ENCODE measurements at places on chromosomes 4 and X.
A peak's percentile ranks its signal among the peaks of the same experiment; 100 is the strongest.

- DNase-seq = no peak
Measured at GRCh38 chr4:77148078-77148477, 8.9 kb upstream of the CCNG2 start.

GRCh38 chr4:115850799-115851509 is 737.5 kb upstream of the NDST4 start:
- DNase-seq = no peak

- no peak for DNase-seq
Measured at GRCh38 chrX:47571896-47572295, 10.3 kb upstream of the TIMP1 start.

DNA sequence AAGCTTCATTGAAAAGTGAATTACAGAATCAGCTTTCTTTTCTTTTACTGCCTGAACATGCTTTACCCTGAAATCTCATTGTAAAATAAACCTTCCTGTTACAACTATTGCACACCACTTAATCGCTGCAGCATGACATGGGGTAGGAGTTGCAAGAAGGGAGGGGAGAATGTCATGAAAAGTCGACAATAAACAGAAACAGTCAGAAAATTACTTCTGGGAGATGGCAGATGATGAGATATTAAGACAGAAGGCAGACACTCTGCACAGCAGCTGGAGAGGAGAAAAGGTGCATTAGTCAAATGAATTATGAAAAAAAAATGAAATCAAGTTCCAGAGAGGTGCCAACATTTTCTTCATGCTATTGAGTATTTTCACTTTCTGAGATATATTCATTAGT is 287.7 kb downstream of the PCDH7 start:
- DNase-seq = no peak

DNA sequence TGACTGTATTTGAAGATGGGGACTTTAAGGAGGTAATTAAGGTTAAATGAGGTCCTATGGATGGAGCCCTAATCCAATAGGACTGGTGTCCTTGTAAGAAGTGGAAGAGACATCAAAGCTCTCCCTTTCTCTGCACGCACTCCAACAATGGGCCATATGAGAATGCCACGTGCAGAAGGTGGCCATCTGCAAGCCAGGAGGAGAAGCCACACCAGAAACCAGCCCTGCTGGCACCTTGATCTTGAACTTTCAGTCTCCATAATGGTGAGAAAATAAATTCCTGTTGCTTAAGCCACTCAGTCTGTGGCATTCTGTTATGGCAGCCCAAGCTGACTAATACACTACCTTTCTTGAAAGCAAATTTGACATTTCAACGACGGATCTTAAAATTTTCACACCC is 73.2 kb downstream of the SMARCA1 start:
- DNase-seq = no peak

- DNase-seq = no peak
Measured at GRCh38 chr4:98641906-98642668, 16.3 kb downstream of the TSPAN5 start.

DNA sequence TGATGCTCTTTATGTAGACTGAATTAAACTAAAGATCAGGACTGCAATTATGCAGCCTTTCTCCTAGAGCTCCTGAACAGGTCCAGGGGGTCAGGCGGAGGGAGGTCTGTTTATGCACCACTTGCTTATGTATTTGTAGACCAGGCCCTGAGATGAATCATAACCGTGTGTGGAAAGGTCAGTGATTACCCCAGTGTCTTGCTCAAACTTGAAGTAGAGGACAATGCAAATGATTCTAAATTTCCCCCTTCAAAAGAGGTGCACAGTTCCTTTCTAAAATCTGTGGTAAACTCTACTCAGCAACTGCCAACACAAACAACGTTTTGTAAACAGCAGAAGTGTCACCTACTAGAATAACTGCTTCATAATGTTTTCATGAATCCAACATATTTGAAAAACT is 13.0 kb upstream of the TBC1D9 start:
- no peak for DNase-seq

DNA sequence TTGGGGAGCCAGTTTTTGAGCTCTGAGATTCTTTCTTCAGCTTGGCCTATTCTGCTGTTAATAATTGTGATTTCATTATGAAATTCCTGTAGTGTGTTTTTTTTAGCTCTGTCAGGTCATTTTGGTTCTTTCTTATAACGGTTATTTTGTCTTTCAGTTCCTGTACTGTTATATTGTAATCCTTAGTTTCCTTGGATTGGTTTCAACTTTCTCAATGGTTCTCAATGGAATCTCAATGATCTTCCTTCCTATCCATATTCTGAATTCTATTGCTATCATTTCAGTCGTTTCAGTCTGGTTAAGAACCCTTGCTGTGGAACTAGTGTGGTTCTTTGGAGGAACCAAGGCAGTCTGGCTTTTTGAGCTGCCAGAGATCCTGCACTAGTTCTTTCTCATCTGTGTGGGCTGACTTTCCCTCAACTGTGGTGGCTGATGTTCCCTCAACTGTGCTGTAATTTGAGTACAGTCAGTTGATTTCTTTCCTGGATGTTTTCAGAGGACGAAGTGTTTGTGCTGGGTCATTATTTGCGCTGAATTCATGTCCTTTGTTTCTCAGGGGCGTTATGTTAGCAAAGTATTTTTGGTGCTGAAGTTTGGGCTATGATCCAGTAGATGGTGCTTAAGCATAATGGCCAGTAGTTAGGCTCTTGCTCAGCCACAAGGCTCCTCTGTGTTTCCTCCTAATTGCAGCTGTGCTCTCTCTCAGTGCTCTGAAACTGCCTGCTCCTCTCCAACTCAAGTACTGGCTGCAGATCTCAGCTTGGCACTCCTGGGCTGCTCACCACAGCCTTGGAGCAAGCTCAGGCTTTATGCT is 27.5 kb downstream of the ENPEP start:
- DNase-seq = no peak

GRCh38 chr4:185549095-185549639 is 13.9 kb upstream of the PDLIM3 start:
- no peak for DNase-seq

GRCh38 chr4:150896497-150896896 is 118.6 kb downstream of the LRBA start:
- no peak for DNase-seq

- DNase-seq = peak; percentile 2
Measured at GRCh38 chr4:122826553-122827257, at the start of gene FGF2. Gene FGF2, plus strand, starts transcription at chr4:122826831. Its CDS starts 344 bp downstream, at chr4:122827175.

GRCh38 chr4:24236532-24236931 is 346.7 kb upstream of the PPARGC1A start:
- no peak for DNase-seq

GRCh38 chrX:16868920-16869319 is 1.2 kb downstream of the RBBP7 start:
- no peak for DNase-seq

DNA sequence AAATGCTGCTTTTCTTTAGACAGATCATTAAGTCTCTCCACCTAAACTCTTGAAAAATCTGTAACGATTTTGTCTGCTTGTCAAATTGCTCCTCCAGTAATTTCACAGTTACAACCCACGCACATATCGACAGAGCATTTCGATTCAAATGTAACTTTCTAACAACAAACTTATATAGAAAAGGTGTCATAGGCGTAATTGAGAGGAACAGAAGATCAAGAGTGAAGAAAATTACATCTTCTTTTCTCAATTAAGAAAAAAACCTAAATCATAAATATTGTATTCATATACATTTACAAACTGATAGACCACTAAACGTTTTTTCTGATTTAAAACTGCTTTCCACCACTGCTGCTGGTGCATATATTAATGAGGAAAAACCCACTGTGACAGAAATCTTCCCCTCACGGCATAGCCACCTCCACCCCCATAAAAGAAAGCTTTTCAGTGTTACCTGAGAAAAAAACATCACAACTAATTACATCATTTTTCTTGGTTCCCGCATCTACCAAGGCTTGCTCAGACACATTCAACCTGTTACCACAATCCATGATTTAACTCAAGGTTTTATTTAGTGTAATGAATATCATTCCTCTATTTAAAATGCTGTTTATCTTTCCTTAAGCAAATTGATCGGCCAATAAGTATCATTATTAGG is 1.9 kb downstream of the GPM6A start:
- no peak for DNase-seq

- DNase-seq = no peak
Measured at GRCh38 chr4:122873146-122873545, 46.5 kb downstream of the FGF2 start.

- no peak for DNase-seq
Measured at GRCh38 chr4:22029803-22030202, 81.2 kb upstream of the KCNIP4 start.

GRCh38 chrX:104156630-104157529 is at the start of gene SLC25A53:
Gene SLC25A53, minus strand, starts transcription at chrX:104157009. Its CDS starts 51,752 bp downstream, at chrX:104105257.
- DNase-seq = peak; percentile 84

DNA sequence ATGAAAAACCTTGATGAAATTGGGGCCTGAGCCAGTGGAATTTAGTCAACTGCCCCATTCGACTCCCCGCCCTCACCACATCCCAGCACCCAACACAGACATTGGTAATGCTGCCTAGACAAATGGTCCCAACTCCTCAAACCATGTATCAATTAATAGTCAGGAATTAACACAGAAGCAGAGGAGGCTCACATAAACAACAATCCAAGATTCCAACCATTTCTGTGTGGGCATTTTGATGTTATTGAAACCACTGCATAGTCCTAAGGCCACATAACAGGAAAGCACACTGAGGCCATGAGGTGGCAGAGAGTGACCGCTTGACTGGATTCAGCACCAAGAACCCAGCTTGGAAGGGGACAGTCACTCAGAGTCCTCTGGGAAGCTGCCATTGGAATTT is 22.5 kb upstream of the PTCHD1 start:
- DNase-seq = no peak

DNA sequence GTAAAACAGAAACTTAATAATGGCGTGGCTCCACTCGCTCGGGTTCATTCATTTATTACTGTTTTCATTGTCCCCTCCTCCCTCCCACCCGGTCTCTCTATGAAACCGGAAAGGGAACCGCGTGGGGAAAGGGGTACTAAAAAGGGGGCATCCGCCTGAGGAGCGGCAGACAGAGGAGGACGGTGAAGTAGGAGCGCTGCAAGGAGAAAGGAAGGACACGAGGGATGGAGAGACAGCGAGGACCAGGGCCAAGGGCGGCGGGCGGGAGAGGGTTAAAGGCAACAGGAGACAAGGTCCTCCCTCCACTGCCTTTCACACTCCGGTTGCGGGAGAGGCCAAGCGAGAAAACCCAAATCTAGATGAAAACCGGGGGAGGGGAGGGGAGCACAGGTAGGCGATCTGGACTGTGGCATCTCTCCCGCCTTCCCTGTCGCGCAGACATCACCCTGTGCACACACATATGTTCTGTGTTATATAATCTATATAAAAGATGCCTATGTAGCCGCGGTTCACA is 829 bp downstream of the ELOVL6 start:
- peak; percentile 45 for DNase-seq

- DNase-seq = no peak
Measured at GRCh38 chr4:40729555-40729954, 20.2 kb upstream of the NSUN7 start.

DNA sequence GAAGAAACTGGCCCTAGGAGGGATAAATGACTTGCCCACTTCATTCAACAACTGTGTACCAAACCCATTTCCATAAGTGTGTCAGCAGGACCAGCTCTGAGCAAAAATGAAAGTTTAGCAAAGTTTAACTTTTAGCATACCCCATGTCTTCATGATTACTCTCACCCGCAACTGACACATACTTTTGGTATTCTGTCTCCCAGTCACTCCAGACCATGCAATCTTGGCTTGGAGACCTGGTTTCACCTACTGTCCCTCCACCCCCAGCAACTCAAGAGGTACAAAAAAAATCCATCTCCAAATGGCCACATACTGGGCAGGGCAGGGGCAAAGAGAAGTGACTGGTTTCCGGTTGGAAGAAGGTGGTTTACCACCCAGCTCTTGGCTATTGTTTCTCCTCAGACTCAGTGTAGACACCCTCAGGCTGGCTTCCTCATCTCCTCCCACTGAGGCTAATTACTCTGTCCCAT is 79.8 kb downstream of the RLIM start:
- peak; percentile 6 for DNase-seq

- DNase-seq = no peak
Measured at GRCh38 chrX:44667771-44668170, 125.1 kb upstream of the FUNDC1 start.

Data from CD4-positive, alpha-beta T cell treated with Interleukin-1 beta for 1 hour (primary cell).